Progenitor cell of endocrine pancreas (in vitro differentiated cells): ENCODE measurements at places on chromosomes 5 and 9. TPM values are rescaled to one million over a fixed set of nuclear protein-coding genes. Genes with fewer than 3 reads are reported as not detected.

GRCh38 chr9:121196389-121196788, 5.3 kb downstream of the RAB14 start:
- DNase-seq = no peak
- H3K27ac ChIP-seq = no peak overlapping the region
- H3K27me3 ChIP-seq = no peaks in the 10 kb centered on the region
- no peak overlapping the region for H3K4me3 ChIP-seq

DNA sequence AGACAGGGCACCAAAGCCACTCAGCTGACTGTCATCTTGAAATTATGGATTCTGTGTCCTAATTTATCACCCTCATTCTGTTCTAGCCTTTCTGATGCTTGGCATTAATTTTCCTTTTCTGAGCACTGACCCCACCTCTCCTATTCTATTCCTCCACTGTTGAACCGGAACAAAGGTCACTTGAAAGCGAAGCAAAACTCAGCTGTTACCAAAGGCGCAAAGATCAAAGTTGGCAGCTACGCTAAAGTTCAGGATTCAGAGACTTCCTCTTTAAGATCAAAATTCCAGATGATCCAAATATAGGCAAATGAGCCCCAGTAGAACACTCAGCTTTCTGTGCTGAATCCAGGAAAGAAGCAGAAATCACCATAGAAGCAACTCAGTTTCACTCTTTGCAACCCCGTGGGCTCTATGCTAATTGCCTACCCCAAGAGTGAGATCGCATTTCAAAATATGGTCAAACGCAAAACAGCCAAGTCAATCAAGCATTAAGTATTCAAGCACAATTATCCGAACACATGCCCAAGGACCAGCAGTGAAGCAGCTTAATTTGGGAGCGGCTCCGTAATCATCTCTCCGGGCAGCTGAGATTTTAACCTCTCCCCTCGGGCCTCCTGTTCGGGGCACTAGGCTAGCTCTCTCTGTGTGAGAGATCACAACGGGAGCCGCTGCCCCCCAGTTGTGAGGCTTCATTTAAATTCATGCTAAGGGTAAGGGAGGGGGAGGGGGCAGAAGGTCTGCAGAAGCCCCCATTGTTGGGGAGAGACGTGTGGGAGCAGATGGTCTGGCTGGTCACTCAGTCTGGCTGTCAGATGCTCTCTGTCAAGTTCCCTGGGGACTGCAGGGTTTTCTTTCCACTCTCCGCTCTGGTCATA, 288.6 kb downstream of the ELAVL2 start:
- no peak for DNase-seq
- H3K4me1 ChIP-seq = peaks cover 12% of the 10 kb centered on the region
- H3K36me3 ChIP-seq = no peaks in the 10 kb centered on the region
- H3K4me3 ChIP-seq = peak overlapping the region; percentile 31
- H3K27me3 ChIP-seq = peaks cover 28% of the 10 kb centered on the region

The TTLL11 gene
- total RNA-seq = 5.3 and 5.5 TPM in 2 replicates

GRCh38 chr9:110081395-110081794, 126.6 kb downstream of the C9orf152 start:
- no peak for DNase-seq
- peaks cover 15% of the 10 kb centered on the region for H3K4me1 ChIP-seq
- no peak overlapping the region for H3K27ac ChIP-seq
- H3K36me3 ChIP-seq = no peaks in the 10 kb centered on the region
- no peak overlapping the region for H3K4me3 ChIP-seq

DNA sequence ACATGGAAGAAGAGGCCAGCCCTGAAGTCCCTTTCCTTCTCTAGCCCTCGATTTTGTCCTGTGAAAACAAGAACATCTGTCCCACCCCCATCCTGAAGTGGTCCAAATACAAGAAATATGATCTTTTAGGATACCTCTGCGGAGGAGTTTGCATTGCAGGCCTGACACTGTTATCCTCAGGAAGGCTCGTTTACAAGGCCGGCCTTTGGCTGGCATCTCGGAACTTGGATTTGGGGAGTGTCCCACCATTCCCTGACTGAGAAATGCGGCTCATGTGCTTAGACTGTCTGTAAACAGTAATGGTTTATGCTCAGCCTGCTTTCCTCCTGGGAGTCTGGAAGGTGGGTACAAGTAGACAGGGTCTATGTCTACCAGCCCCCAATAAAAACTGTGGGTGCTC, 26.4 kb downstream of the WHRN start:
- H3K4me3 ChIP-seq = no peak overlapping the region
- no peak for DNase-seq
- no peaks in the 10 kb centered on the region for H3K36me3 ChIP-seq
- H3K27me3 ChIP-seq = no peaks in the 10 kb centered on the region
- H3K4me1 ChIP-seq = no peaks in the 10 kb centered on the region
- H3K27ac ChIP-seq = no peak overlapping the region

The HRH2 gene
- 1.2 and 1.5 TPM in 2 replicates for total RNA-seq

The IFNB1 gene
- total RNA-seq = not detected in 2 replicates

The ITK gene
- total RNA-seq = not detected in 2 replicates

- H3K27ac ChIP-seq = no peak overlapping the region
- no peak overlapping the region for H3K4me3 ChIP-seq
- no peaks in the 10 kb centered on the region for H3K4me1 ChIP-seq
- DNase-seq = no peak
- no peaks in the 10 kb centered on the region for H3K36me3 ChIP-seq
Measured at GRCh38 chr9:90540734-90541133, 101.9 kb downstream of the DIRAS2 start.

GRCh38 chr9:108919517-108919916, 14.4 kb downstream of the ELP1 start:
- H3K4me1 ChIP-seq = no peaks in the 10 kb centered on the region
- H3K27me3 ChIP-seq = no peaks in the 10 kb centered on the region
- H3K36me3 ChIP-seq = peaks cover 14% of the 10 kb centered on the region
- DNase-seq = no peak
- H3K27ac ChIP-seq = no peak overlapping the region
- no peak overlapping the region for H3K4me3 ChIP-seq

DNA sequence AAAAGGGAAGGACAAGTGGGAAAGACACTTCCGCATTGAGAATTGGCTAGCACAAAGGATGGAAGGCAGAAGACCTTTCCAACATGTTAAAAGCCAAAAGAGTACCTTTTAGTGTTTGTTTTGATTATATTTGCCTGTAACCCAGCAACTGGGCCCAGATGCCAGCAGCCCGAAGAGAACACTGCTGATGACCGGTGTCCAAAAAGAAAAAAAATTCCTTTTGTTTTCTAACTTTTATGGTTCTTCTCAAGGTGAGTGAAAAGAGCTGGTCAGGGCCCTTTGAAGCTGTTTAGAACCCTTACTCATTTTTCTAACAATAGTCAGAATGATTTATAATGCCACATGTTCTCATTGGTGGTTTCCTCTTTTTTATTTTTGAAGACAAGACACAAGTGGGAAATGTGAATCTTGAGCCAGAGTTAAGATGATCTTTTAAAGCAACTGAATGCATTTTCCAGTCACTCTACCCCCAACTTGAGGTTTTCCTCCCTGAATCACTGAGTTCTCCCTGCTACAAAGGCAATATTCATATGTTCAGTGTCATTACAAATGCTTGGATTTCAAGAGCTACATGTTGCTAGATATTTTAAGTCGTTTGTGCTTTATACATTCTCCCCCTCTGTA, 32.3 kb upstream of the ZNF462 start:
- no peaks in the 10 kb centered on the region for H3K36me3 ChIP-seq
- DNase-seq = no peak
- no peak overlapping the region for H3K27ac ChIP-seq
- H3K4me1 ChIP-seq = peaks cover 7% of the 10 kb centered on the region

The PTGS1 gene
- 0.07 and 0.22 TPM in 2 replicates for total RNA-seq

DNA sequence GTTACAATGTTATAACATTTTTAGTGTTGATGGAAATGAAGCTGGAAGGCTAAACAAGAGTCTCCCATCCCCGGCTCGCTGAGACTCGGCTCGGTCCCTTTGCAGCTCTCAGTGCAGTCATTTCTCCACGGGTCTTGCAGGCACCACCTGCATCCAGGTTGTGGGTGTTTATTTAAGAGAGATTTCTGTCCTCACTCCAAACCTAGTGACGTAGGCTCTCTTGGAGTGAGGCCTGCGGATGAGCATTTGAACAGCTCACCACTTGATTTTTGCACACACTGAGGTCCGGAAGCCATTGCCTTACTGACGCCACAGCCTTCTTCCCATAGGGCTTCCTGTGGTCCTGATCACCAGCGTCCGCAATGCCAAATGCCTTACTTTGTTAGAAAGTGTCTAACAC, 197.7 kb upstream of the OTULINL start:
- peak overlapping the region; percentile 14 for H3K27ac ChIP-seq
- peaks cover 38% of the 10 kb centered on the region for H3K36me3 ChIP-seq
- no peaks in the 10 kb centered on the region for H3K27me3 ChIP-seq

DNA sequence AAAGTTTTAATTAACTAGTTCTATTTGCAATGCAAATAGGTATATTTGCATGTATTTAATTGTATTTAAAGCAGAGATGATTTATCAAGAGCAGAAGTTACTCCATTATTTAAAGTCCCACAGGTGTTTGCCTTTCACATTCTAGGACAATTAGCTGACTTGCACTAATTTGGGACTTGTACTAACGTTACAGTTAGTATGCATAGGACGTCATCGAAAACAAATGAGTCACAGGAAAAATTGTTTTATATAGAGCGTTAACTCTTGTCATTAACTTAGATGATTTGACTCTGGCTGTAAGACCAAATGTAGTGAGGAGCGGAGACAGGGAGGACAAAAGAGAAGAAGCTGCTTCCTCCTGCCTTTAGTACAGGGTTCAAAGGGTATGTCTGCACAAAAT, 126.1 kb upstream of the IFNE start:
- no peak overlapping the region for H3K27ac ChIP-seq
- H3K4me3 ChIP-seq = no peak overlapping the region
- peaks cover 3% of the 10 kb centered on the region for H3K27me3 ChIP-seq
- H3K4me1 ChIP-seq = peaks cover 6% of the 10 kb centered on the region
- no peaks in the 10 kb centered on the region for H3K36me3 ChIP-seq
- DNase-seq = no peak

DNA sequence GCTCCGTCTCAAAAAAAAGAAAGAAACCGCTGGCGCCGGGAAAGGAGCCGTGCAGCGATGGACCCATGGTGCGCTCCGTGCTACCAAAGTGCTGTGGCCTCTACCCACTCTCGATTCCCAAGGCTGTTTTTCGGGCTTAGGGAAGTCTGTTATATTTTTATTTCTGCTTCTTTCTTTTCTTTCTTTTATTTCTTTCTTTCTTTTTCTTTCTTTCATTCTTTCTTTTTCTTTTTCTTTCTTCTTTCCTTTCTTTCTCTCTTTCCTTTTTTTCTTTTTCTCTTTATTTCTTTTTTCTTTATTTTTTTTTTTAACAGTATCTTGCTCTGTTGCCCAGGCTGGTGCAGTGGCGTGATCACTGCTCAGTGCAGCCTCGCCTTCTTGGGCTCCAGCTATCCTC, 87.5 kb downstream of the ANXA2R start:
- no peaks in the 10 kb centered on the region for H3K36me3 ChIP-seq
- DNase-seq = no peak
- H3K4me3 ChIP-seq = no peak overlapping the region
- no peaks in the 10 kb centered on the region for H3K27me3 ChIP-seq
- no peaks in the 10 kb centered on the region for H3K4me1 ChIP-seq

- H3K36me3 ChIP-seq = peaks cover 29% of the 10 kb centered on the region
- no peak for DNase-seq
- H3K27me3 ChIP-seq = no peaks in the 10 kb centered on the region
Measured at GRCh38 chr5:10712574-10713366, 48.3 kb downstream of the DAP start.

DNA sequence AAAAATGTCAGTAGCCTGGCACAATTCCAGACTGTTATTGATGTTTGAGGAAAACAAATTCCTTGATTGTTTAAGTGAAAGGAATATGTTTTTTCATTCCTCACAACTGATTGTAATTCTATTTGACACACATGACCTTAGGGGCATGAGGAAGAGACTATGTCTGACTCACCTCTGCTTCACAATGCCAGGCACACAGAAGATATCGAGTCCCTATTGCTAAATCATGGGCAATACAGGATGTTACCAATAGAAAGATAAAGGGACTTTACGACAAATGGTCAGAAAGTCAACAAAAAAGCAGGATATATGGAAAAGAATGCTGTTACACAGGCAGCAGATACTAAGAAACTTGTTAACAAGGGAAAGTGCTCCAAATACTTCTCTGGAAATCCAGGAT, 1903.5 kb downstream of the EFNA5 start:
- no peak overlapping the region for H3K27ac ChIP-seq
- H3K4me3 ChIP-seq = no peak overlapping the region
- H3K4me1 ChIP-seq = no peaks in the 10 kb centered on the region
- DNase-seq = no peak

The C9orf153 gene
- total RNA-seq = 0.69 TPM in 1 of 2 replicates, not detected in the other

DNA sequence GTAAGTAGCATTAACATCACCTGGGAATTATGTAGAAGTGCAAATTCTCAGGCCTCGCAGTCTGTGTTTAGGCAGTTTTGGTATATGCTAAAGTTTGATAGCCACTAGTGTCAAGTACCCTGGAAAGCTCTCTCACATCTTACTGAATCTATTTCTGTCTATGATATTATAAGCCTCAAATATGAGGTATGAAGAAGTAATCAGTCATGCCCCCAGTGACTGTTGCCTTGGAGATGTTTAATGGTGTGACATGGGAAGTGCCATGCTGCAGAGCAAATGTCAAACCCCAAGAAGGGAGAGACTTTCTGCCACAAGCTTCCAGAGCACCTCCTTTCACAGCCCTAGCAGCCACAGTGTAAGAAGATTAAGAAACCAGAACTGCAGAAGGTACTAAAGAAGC, 9.8 kb upstream of the PDE8B start:
- DNase-seq = no peak
- no peak overlapping the region for H3K27ac ChIP-seq
- peaks cover 2% of the 10 kb centered on the region for H3K36me3 ChIP-seq
- peaks cover 7% of the 10 kb centered on the region for H3K4me1 ChIP-seq

DNA sequence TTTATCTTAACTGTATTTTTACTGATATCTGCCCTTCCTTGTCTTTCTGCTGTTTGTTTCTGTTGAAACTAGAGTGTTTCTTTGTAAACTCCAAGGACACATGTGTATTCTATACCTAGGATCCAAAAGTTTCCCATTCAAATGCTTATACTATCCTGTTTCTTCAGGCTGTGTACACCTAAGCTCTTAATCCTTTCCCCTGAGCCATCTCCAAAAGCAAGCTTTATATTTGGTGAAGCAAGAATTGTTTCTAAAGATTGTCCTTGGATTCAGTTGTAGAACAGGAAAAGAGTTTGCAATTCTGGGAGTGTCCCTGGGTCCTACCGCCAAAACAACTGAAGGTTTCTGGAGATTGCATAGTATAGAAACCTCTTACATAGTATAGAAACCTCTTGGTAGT, 65.9 kb downstream of the CWC27 start:
- H3K4me3 ChIP-seq = no peak overlapping the region
- H3K4me1 ChIP-seq = peaks cover 2% of the 10 kb centered on the region
- H3K36me3 ChIP-seq = peaks cover 8% of the 10 kb centered on the region
- H3K27me3 ChIP-seq = no peaks in the 10 kb centered on the region
- DNase-seq = no peak

The SLC24A2 gene
- total RNA-seq = 0.02 and 0.18 TPM in 2 replicates

The CCNI2 gene
- total RNA-seq = 0.36 and 0.49 TPM in 2 replicates

GRCh38 chr9:94911986-94912635, 185.6 kb downstream of the AOPEP start:
- H3K36me3 ChIP-seq = peaks cover 1% of the 10 kb centered on the region
- no peak overlapping the region for H3K4me3 ChIP-seq
- H3K4me1 ChIP-seq = peaks cover 75% of the 10 kb centered on the region
- H3K27me3 ChIP-seq = no peaks in the 10 kb centered on the region

GRCh38 chr5:83964271-83964670, 243.6 kb upstream of the HAPLN1 start:
- H3K36me3 ChIP-seq = no peaks in the 10 kb centered on the region
- H3K27ac ChIP-seq = no peak overlapping the region
- no peaks in the 10 kb centered on the region for H3K27me3 ChIP-seq
- DNase-seq = no peak
